ENCODE measurements at places on chromosomes 7 and 10.

DNA sequence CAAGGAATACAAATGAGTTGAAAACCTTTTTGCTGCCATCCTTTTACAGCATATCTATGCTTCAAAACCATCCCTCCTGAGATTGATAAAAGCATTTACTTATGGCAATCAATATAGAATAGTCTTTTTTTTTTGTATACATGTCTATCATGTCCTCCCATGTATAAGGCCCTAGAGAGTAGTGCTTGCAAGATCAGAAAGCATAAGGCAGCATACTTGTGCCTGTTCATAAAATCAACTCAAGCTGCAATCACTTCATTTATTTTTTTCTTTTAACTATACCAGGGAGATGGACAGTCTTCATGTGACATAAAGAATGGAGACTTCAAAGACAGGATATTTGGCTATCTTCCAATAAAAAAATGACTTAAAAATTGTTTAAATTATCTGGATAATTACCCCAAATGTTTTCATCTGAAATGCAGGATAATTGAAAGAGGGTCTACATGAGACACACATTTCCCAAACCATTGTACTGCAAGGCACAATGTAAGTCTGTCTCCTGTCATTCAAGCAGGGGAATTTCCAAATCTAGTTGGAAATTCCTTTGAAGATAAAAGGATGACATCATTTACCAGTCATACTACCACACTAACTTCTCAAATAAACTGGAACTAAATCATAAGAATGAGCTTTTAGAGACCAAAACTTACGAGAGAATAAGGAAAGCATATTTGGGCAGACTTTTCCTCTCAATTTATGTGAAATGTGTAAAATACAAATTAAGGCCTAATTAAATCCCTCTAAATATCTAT lies 22.5 kb downstream of the LRRN3 start:
- DNase-seq, result peak; percentile 43

- DNase-seq, result peak; percentile 63
These were observed 557 bp downstream of the CYTH3 start for GRCh38 chr7:6271694-6272440.

DNA sequence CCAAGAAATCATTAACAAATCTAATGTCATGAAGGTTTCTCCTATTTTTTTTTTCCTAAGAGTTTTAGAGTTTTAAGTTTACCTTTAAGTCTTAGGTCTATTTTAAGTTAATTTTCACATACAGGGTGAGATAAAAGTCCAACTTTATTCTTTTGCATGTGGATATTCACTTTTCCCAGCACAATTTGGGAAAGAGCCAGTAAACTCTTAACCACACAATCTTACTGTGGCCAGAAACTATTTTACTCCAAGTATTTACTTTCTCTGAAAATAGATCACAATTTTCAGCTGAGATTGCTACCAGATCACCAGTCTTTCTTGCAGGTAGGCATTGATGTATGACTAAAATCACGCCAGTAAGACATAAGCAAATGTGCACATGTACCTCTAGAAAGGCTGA lies 728.5 kb downstream of the TNS3 start:
- no peak for DNase-seq

DNA sequence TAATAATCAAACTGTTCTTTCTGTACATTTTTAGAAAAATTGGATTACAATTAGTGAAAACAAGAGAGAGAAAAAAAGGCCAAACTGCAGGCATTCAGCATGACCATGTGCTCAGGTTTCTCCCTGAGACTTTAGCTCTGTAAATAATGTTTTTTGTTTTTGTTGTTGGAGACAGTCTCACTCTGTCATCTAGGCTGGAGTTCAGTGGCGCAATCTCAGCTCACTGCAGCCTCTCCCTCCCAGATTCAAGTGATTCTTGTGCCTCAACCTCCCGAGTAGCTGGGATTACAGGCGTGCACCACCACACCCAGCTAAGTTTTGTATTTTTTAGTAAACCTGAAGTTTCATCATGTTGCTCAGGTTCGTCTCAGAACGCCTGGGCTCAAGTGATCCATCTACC lies 23.0 kb downstream of the BZW2 start:
- no peak for DNase-seq

- no peak for DNase-seq
These were observed 219.2 kb downstream of the ARHGAP12 start for GRCh38 chr10:31709476-31709875.

DNA sequence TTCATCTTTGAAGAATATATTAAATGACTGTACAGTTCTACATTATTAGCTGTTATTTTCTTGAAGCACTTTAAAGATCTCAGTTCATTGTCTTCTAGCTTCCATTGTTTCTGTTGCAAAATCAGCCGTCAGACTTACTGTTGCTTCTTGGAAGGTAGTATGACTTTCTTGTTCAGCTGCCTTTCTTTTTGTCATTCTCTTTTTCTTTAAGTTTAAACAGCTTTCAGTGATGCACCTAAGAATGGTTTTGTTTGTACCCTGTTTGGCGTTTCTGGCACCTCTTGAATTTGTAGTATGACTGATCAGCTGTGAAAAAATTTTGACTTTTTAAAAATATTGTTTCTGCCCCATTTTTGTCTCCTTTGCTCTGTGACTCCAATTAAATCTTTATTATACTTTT lies 9.3 kb downstream of the MKLN1 start:
- DNase-seq, result peak; percentile 44

- DNase-seq, result peak; percentile 43
These were observed 125.6 kb upstream of the TNRC18 start for GRCh38 chr7:5549096-5549763.

DNA sequence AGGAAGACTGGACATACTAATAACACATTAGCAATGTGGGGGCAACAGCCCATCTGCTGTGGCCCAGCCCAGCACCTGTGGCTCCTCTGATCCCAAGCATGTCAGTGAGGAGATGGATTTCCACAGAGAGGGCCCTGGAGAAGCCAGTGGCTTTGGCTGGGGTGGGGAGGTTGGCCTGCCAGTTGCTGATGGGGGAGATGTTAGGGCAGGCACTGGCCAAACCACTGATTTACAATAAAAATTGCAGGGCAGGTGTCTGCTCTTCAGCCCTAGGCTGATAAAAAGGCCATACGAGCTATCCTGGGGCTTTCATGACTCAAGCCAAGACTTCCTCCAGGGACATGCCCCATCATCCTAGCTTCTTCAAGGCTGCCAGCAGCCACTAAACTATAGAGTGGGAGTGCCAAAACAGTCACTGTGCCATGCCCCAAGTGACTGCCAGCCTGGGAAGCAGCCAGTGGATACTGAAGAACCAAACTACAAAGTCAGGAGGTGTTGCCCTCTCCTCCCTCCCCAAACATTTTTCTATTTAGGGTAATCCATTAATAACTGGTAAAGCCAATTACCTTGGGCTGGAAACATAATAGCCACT lies 37.8 kb downstream of the DPCD start:
- no peak for DNase-seq

- DNase-seq, result no peak
These were observed 992.7 kb upstream of the MBL2 start for GRCh38 chr10:53765311-53765710.

DNA sequence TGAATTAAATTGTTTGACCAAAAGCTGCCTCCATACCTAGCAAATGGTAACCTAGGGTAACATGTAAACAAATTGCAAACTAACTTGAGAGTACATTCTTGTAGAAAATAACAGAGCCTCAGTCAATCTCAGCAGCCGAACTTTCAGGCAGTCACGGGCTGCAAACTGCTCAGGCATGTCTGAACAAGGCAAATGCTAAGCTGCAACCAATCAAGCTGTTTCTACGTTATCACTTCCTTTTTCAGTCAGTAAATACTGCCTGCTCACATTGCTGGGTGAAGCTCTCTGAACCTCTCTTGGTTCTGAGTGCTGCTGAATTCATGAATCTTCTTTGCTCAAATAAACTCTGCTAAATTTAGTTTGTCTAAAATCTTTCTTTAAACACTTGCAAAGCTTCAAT lies 1212.4 kb downstream of the SORCS1 start:
- no peak for DNase-seq

DNA sequence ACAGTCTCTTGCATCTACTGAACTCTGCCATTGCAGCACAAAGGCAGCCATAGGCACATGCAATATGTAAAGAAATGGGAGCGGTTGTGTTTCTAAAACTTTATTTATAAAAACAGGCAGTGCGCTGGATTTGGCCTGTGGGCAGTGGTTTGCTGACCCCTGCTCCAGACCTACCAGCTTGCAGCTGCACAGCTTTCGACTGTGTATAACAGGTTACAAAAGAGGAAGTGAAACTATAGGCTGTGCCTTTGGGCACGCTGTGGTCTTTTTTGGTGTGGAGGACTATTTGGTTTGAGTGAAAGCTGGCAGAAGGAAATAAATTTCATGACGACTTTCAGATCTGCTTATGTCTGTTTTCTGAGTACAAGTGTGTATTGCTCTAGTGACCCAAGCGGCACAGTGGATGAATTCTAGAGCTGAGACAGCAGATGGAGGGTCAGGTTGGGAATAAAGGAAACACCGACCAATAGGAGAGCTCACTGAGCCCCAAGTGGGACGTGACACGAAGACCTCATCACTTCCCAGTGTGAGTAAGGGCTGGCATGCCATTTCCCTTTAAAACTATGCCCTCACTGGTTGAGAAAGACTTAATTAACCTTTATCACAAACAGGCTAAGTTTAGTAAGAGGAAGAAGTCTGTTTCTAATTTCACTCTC lies 152.7 kb downstream of the ANK3 start:
- no peak for DNase-seq

DNA sequence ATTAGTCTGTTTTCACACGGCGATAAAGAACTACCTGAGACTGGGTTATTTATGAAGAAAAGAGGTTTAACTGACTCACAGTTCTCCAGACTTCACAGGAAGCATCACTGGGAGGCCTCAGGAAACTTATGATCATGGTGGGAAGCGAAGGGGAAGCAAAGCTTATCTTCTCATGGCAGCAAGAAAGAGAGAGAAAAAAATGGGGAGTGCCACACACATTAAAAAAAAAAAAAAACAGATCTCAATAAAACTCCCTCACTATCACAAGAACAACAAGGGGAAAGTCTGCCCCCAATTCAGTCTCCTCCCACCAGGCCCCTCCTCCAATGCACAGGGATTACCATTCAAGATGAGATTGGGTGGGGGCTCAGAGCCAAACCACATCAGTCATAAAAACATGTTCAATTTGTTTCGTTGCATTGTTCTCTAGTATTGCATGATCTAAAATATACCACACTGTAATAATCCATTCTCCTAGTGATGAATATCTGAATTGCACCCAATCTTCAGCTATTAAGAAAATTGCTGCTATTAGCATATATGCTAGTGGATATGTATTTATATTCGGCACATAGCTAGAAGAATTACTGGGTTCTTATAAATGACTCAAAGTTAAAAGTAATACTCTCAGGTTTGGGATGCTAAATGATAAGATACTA lies 328.9 kb upstream of the KCND2 start:
- no peak for DNase-seq

DNA sequence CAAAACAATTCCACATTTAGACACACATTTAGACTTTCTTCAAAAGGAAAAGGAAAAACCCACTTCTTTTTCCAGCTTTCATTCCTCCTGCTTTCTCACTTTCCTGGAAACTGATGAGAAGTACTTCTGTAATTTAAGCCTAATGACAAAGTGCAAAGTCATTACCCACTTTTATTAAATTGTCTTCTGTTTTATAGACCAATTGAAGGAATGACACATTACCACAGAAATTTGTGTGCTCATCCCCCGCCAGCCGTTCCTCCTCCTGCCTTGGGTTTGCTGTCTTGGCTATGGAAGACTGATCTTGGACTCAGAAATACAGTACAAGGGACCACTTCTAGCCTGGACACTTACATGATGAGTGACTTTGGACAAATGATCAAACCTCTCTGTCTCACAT lies 717.8 kb downstream of the SORCS3 start:
- DNase-seq, result no peak

- DNase-seq, result no peak
These were observed 378.0 kb upstream of the AKR1E2 start for GRCh38 chr10:4448030-4448429.

- DNase-seq, result no peak
These were observed 114.9 kb upstream of the ZEB1 start for GRCh38 chr10:31204090-31204489.

DNA sequence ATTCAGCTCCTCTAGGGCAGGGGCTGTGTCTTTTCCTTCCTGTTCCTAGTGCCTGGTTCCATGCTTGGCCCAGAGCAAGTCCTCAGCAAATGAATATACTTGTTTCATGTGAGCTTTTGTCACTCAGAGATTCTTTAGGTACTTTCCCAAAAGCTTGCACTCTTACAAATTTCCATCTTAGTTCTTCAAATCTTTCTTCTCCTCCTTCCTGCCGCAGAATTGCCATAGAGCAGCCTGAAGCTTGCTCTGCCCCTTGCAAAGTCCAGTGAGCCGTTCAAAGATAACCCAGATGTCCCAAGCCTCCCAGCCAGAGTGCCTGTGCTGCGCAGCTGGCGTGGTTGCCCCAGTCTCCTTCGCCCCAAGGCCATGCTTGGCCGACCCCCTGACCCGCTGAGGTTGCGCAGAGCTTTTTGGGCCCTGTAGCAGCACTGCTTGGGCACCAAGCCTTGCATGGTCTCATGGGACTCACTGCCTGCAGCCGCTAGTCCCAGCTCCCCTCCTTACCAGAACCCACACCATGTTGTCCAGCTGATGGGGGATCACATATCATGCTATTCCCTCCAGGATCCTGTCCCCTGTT lies 20.7 kb downstream of the CHST3 start:
- DNase-seq, result no peak

DNA sequence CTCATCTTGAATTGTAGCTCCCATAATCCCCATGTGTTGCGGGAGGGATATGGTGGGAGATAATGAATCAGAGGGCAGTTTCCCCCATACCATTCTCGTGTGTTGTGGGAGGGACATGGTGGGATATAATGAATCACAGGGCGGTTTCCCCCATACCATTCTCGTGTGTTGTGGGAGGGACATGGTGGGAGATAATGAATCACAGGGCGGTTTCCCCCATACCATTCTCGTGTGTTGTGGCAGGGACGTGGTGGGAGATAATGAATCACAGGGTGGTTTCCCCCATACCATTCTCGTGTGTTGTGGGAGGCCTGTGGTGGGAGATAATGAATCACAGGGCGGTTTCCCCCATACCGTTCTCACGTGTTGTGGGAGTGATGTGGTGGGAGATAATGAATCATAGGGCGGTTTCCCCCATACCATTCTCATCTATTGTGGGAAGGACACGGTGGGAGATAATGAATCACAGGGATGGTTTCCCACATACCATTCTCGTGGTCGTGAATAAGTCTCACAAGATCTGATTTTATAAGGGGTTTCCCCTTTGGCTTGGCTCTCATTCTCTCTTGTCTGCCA lies 271.0 kb downstream of the MAD1L1 start:
- no peak for DNase-seq

DNA sequence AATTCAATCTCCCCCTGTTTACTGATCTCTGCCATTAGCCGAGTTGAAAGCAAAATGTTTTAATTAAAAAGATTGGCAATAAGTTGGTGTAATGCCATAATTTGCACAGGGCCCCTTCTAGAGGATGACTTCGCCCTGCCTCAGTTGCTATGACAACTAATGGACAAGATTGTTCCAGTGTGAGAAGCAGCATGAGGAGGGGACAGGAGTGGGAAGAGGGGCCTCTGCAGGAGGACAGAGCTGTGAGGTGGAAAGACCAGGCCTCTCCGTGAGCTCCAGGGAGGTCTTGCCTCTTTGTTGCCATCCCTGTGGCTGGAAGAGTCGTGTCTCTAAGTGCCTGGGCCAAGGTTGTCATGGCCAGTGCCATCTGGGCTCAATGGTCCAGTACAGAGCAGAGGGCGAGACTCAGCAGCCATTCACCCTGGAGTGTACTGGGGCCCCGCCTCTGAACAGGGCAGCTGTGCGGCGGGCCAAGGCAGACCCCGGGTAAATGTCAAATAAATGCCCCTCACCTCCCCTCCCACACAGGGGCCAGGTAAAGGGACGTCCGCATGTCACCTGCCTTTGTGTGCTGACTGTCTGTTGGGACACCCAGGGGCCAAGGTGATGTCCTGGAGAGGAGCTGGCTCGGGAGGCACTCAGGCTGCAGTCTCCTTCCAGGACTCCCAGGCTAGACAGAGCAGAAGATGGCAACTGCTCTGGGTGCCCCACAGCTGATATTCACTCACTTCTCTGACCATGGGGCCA lies 97.0 kb upstream of the RET start:
- no peak for DNase-seq
